ENCODE measurements at places on chromosomes 2 and 18. TPM values are rescaled to one million over a fixed set of nuclear protein-coding genes. Genes with fewer than 3 reads are reported as not detected.

Gene LBX2
- 0.98 TPM for total RNA-seq

Gene NMUR1
- total RNA-seq = 0.05 TPM

Gene VWC2L
- total RNA-seq = not detected

Gene SERPINB12
- not detected for total RNA-seq

Gene UGT1A8
- not detected for total RNA-seq

Gene ANXA4
- total RNA-seq = 37.3 TPM

Gene KCNG3
- total RNA-seq = not detected

Gene FBXO41
- 0.34 TPM for total RNA-seq

Gene POTEJ
- 0.47 TPM for total RNA-seq

Gene MC4R
- total RNA-seq = not detected

Gene CYS1
- total RNA-seq = 1.2 TPM

Gene PLEKHH2
- 0.14 TPM for total RNA-seq

Gene PIEZO2
- 342 TPM for total RNA-seq

Gene MTX2
- total RNA-seq = 24.4 TPM

Gene RFTN2
- total RNA-seq = 14.4 TPM

Gene MROH2A
- not detected for total RNA-seq

Gene GLI2
- not detected for total RNA-seq

Gene ABCG8
- not detected for total RNA-seq

Gene UGP2
- total RNA-seq = 144 TPM

Gene TMEM247
- total RNA-seq = not detected

Gene CDH19
- not detected for total RNA-seq

Gene TMEM17
- 0.51 TPM for total RNA-seq

Gene LYG2
- not detected for total RNA-seq

Gene SERPINB10
- not detected for total RNA-seq

Gene PARD6G
- 60.2 TPM for total RNA-seq

Gene SLC9A4
- total RNA-seq = not detected

Gene XIRP2
- not detected for total RNA-seq

Gene CFAP65
- not detected for total RNA-seq

Gene CNRIP1
- 45.3 TPM for total RNA-seq
